ENCODE measurements at places on chromosomes 16 and 17.

- no peak for DNase-seq
These were observed 13.9 kb downstream of the MAP2K6 start for GRCh38 chr17:69428252-69428980.

DNA sequence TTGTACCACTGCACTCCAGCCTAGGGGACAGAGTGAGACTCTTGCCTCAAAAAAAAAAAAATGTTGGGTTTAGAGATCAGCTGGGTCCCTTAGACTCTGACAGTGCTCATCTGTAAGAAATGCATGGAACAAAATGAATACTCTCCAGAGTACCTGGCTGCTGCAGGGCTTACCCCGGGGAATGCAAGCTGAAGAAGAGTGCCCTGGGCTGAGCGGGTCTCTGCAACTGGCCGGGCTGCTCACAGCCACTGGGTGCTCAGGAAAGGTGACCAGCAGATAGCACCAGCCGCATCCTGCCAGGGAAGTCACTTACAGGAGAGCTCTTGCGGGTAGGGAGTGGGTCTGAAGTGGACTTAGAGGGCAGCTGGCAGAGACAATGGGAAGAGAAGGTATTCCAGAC lies 82.1 kb downstream of the GAS7 start:
- no peak for DNase-seq

- DNase-seq: no peak
These were observed 801 bp upstream of the OR4D2 start for GRCh38 chr17:58165981-58166380.

GRCh38 chr17:80986816-80987475 lies 4.7 kb upstream of the CHMP6 start:
- no peak for DNase-seq

- DNase-seq: no peak
These were observed 207.2 kb downstream of the C16orf78 start for GRCh38 chr16:49580751-49581303.

DNA sequence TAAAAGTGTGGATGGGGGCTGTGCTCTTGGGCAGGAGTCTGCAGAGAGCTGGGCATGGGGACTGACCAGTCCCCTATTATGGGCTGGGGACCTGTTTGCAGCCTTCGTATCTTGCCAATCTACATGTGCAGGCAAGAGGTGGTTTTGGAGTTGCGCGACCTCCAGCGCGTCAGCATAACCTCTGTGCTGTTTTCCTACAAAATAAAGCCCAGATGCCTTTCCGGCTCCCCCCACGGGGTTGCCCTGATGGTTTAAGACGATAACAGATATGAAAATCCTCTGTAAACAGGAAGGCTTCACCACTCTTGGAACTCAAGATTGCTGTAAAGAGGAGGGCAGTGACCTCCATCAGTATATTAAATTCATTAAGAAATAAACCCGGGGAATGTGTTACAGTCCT lies 16.5 kb upstream of the SPPL2C start:
- no peak for DNase-seq

- DNase-seq: no peak
These were observed 15.9 kb downstream of the LITAF start for GRCh38 chr16:11570806-11571205.

DNA sequence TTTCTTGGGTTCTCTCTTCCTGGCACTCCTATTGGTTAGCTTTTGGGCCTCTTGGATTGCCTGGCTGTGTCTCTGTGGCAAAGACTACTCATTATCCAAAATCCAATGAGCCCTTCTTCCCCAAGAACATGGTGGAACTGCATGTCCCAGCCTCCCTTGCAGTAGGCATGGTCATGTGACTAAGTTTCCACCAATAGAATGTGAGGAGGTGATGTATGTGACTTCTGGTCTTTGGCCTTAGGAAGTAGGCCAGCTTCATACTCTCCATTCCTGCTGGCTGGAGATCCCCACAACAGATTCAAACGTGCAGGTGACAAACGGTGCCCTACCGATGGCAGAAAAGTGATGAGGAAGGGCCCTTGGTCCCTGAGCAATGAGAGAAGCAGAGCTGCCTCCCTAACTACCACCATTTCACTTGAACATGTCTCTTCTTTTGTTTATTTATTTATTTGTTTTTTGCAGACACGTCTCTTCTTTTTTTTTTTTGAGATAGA lies 17.3 kb upstream of the SPN start:
- no peak for DNase-seq

DNA sequence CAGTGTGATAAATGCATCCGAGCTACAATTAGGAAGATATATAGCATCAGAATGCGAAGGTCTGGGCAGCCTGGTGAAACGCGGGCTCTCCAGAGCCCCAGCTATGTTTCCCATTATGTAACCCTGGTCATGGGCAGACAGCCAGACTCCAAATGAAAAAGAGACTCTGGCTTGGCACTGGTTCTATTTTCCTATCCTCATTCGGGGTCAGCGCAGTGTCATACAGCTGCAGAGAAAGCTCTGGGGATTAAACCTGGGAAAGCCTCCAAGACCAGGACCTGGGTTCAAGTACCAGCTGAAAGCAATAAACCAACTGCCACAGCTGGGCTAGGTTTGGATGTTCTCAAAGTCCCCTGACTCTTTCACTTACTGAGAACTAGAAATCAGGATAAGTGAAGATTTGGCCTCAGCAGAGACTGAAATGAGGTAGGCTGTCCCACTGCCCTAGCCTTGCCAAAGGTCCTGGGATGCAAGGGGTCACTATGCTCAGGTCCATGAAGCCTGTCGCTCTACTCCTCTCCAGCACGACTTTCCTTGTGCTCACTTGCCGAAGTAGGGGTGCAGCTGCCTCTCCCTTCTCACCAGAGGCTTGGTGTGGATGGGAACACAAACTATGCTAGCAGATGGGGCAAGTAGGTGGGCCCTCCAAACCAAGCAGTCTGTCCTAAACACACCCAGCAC lies 123.8 kb downstream of the SMG6 start:
- DNase-seq: no peak

DNA sequence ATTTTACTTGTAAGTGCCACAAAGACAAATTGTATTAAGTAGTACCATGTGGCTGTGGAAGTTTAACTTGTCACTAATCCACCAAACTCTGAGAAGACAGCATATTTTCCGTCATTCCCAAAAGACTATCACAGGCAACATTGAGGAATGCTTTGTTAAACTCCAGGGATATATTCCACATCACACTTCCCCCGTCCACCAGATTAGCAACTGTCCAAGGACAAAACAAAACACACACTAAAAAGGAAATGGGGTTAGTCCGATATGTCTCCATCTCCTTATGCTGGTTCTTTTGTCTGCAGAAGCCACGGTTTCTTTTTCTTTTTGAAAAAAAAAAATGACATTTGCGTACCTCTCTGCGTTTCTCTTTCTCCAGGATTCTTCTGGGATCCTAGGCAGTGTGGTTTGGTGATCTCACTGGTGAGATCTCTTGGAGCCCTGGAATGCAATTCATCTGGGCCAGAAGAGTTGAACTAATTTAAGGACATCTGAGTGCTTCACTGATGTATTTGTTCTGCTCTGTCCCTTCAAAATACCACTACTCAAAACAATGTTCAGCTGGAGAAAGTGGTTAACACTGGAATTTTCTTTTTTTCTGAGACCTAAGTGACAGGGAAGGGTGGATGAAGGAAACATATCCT lies 40.6 kb downstream of the PRKCB start:
- no peak for DNase-seq

- no peak for DNase-seq
These were observed 22.8 kb upstream of the NFAT5 start for GRCh38 chr16:69542974-69543373.

DNA sequence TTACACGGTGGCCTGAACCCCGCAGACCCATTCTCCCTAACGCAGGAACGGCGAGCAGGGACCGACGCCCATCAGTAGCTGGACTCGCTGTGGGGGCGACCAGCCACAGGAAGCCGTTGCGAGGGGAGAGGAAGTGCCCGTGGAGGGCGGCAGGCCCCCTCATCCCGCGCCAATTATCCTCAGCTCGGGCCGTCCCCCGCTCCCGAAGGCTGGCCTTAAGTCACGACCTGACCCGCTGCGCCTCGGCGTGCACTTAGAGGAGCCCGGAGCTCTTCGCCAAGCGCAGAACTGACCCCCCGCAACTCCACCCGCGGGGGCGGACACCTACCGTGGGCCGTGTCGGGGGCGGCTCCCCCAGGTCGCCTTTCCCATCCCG lies 401 bp downstream of the ARL16 start:
- no peak for DNase-seq

Measured in activated naive CD4-positive, alpha-beta T cell (primary cell).